Globus pallidus (tissue), 1 donor: ENCODE measurements at places on chromosomes 7 and 10.

- no peak for DNase-seq
Observed at GRCh38 chr7:100013328-100013676, 2.1 kb upstream of the ZKSCAN1 start.

DNA sequence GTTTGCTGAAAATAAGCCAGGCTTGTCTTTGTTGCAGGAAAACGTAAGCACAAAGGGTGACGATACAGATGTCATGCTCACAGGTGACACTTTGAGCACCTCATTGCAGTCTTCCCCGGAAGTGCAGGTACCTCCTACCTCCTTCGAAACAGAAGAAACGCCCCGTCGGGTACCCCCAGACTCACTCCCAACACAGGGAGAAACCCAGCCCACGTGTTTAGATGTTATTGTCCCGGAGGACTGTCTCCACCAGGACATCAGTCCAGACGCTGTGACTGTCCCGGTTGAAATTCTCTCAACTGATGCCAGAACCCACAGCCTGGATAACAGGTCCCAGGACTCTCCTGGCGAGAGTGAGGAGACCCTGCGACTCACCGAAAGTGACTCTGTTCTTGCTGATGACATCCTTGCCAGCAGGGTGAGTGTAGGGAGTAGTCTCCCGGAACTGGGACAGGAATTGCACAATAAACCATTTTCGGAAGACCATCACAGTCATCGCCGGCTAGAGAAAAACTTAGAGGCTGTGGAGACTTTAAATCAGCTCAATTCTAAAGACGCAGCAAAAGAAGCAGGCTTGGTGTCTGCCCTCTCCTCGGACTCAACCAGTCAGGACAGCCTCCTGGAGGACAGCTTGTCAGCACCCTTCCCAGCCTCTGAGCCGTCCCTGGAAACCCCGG, 18.3 kb upstream of the BHLHA15 start:
- no peak for DNase-seq

- DNase-seq, result no peak
Observed at GRCh38 chr7:8149222-8149621, 112.7 kb downstream of the ICA1 start.

- DNase-seq, result peak; percentile 19
Observed at GRCh38 chr7:155741805-155742204, 70.5 kb downstream of the SHH start.

DNA sequence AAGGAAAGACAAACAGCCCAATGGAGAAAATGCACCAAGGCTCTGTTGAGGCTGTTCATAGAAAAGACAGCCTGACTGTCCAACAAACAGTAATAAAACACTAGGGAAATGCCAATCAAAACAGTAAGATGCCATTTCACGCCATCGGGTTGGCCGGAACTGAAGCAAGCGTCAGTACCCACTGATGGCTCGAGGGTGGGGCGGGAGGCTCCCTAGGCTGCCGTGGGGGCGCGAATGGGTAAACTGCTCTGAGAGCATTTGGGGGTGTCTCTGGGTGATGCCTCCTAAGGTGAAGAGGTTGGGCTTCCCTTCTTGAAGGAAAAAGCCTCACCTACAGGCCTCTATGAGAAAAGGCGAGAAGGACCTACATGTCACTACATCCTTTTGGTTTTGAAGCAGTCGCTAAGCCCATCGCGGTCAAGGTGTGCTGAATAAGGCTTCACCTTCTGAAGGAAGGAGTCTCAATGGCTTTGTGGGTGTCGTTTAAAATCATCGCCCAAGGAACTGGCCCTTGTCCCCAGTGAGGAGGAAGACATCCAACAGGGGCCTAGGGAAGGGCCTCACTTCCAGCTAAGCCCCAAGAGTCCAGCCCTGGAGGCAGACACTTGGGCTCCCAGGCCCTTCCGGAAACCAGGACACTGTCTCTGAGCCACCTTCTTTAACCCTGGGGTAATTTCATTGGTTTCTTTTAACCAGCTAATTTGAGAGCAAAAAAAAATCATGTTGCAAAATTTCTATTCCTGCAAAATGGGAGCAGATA, 98.5 kb upstream of the PPP2R2D start:
- DNase-seq, result no peak

GRCh38 chr7:45103958-45104843, 7.3 kb downstream of the TBRG4 start:
- no peak for DNase-seq

- no peak for DNase-seq
Observed at GRCh38 chr7:149881328-149882247, 7.8 kb downstream of the ATP6V0E2 start.

DNA sequence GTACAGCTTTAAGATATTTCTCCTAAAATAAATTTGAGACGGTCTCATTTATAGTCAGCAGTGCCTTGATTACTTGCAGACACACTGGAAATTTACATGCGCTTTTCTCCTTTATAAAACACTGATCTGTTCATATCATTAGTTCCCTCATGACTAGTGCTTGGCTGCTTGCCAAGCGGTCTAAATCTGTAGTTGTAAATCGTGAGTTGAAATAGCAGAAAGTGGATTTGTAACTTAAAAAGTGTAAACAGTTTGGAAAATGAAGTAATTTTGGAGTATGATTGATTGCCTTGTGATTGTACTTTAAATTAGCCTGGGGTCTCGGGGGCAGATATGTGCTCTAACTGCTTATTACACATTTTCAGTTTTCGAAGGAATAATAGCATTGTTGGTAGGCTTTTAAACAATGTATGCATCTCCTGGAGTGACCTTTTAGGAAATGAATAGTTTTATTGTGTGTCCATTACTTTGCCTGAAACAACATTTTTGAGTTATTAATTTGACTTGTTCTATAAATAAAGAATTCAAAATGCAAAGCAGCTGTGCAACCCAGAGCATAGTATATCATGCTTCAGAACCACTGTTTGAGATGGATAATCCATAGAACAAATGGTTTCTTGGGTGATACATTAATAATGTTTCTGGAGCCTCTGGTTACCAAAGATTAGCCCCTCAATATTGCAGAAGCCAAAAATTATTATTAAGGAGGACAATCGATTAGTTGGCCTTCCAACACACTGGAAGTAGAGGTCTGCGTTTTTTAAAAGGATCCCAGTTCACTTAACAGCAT, 73.3 kb downstream of the ARID5B start:
- DNase-seq, result peak; percentile 83

DNA sequence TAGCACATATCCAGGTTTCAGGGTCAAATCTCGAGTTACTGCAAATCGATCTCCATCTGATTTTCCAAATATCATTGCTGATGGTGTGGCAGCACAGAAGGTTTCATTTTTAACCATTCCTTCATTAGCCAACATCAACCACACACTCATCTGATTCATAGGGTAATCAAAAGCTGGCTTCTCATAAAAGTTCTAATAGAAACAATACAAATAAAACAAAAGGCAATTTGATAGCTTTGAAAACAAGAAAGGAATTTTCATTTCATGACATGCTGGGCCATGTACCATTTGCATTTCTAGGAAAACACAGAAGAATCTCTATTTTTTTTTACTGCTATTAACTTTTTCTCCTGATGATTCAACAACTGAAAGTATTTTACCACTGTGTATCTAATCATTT, 147.7 kb upstream of the SLC26A5 start:
- DNase-seq, result no peak

GRCh38 chr10:106175760-106176377, 988.6 kb downstream of the SORCS1 start:
- DNase-seq, result peak; percentile 18

- DNase-seq, result no peak
Observed at GRCh38 chr7:17444151-17444550, 145.7 kb downstream of the AHR start.

DNA sequence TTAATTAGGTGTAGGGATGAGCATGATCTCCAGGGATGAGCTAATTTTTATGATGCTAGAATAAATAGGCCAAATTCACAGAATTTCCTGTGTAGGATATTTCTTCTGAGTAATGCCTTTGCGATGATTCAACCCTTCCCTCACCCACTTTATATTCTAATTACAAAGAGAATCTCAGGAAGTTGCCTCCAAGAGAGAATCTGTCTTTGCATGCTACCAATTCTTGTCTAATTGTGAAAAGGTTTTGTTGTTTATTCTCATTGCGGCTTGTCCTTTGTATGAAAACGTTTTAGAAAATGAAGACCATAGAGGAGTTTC, 6.3 kb downstream of the C7orf57 start:
- no peak for DNase-seq

- DNase-seq, result peak; percentile 38
Observed at GRCh38 chr10:114822444-114823076, 980 bp downstream of the FHIP2A start.

- no peak for DNase-seq
Observed at GRCh38 chr10:103983367-103983911, 16.5 kb downstream of the SLK start.

- DNase-seq, result peak; percentile 15
Observed at GRCh38 chr10:12194752-12195271, 879 bp downstream of the NUDT5 start.

DNA sequence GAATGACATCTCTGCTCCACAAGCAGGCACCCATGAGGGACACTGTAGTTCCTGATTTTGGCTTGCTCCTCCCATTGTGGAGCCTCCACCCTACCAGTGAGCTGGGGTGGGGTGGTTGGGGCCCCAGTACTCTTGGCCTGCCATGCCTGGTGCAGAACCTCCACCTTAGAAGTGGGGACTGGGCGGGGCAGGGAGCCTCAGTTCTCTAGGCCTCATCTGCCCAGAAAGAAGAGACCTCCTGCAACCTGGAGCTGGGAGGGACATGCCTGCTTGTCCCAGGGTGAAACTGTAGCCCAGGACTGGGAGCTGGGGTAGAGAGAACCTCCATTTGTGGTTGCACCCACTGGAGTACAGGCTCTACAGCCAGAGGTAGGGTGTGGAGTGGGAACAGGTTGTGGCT, 14.4 kb downstream of the RAMP3 start:
- DNase-seq, result no peak

DNA sequence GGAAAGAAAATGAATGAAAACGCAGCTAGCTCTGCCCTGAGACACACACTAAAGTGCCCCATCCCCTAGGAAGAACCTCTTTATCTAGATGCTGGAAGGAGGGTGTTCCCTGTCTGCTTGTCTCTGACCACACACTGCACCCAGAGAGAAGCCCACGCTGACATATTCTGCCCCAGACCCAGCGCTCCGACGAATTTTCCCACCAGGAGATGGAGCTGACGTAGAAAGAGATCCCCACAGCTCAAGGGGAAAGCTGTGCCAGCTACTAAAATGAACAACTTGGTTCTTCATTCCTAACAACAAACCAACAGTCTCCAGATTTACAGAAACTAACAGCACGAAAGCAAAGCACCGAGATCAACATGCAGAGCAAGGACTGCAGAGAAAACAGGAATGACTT, 73.3 kb downstream of the KIAA1549 start:
- peak; percentile 6 for DNase-seq

GRCh38 chr7:128763541-128763940, 12.1 kb downstream of the OPN1SW start:
- DNase-seq, result no peak

DNA sequence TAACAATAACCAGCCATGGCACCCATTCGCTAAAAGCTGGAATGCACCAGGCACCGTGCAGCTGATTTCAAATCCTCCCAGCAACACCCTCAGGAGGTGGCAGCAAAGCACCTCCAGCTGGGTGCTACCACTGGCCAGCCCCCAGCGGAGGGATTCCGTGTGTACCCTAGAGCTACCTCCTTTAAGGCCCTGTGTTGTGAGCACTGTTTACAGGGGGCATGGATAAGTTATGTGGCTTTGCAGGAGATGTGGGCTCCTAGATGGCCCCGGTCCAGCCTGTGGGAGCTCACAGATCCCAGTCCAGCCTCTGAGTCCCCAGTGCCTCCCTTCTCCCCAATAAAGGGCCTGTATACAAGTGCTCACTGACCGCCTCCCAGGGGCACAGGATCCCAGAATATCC, 27.1 kb downstream of the TNRC18 start:
- DNase-seq, result no peak

GRCh38 chr10:71999360-72000072, 35.3 kb downstream of the CHST3 start:
- DNase-seq, result peak; percentile 92

DNA sequence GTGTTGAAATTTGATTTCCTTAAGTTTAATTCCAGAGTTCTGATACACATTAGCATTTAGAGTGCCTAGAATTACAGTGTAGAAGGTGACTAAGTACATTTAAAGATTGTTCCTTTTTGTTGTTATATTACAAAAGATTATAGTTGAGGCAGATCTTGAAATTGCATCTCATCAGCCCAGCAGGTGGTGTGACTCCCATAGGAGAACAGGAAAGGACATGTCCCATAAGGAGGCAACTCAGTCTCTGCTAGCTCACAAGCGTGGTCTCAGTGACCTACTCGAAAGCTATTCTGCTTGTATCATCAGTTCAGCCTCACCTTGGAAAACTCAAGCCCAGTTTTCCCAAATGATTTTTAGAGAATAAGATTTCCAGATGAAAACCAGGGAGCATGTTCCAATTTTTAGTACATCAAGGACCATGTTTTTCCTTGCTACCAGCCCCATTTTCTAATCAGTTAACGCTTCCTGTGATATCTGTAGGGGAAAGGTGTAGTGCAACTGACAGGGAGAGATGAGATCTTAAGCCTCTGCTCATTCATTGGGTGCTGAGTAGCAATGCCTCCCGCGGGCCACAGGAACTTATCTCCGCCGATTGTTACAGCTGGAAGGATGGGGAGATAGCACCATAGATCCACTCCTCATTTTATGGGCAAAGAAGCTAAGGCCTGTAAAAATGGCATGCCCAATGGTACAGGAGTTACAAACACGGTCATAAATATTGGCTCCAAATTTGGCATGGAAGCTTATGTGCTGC, 1.1 kb upstream of the GNAI1 start:
- peak; percentile 57 for DNase-seq

- no peak for DNase-seq
Observed at GRCh38 chr7:27143023-27143949, at the start of gene HOXA5. TSS of gene HOXA5 (minus strand) at chr7:27143681. CDS start at chr7:27143607, 74 bp downstream.

DNA sequence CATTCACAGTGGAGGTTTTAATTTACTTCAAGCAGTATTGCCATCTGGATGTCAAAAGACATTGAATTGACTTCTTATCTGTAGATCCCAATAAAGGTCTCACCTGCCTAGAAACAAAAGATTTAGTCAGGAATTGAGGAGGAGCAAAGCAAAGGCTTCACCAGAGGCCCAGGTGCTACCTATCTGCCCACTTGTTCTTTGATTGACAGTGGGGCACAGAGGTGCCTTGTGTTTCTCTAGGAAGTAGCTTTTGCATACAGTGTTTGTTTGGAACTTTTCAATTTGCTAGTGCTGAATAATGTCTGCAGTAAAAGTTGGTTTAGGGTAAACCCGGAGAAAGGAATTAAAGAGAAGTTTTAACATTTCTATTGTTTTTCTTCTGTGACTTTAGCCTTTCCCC, 40.4 kb downstream of the AUTS2 start:
- no peak for DNase-seq
